ENCODE measurements at places on chromosomes 1 and 21. TPM values are rescaled to one million over a fixed set of nuclear protein-coding genes. Genes with fewer than 3 reads are reported as not detected.

DNA sequence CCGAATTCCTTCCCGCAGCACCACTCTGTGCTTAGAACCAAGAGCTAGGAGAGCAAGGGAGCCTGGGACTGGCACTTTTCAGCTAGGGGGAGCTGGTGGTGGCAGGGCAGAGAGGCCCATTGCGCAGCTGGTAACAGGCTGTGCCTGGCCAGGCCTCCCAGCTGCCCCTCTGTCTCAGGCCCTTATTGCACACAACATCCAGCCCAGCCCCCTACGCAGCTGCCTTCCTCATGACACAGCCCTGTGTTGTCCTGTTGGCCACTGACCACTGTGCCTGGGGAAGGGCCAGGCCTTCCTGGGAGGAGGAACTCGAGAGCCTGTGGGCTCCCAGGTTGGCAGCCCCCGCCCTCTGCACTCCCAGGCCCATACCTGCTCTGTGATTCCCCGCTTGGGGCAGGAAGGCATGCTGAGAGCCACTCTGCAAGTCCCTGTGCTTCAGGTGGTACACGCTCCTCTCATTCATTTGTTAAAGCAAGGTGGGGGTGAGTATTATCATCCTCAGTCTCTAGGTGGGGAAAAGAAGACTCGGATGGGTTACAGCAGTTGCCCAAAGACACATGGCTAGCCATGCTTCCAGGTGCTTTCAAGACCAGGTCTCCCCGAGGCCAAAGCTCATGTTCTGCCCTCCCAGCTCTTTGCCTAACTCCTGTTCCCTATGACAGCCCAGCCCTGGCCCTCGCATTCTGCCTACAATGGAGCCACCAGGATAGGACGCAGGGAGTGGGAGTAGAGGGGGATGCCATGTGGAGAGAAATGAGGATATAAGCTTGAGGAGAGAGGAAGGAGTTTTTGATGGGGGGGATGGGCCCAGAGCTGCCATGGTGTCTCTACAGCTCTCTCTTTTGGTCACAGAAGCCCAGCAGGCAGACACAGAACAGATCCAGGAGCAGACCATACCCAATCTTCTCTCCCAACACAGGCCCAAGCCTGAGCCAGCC is 81.8 kb downstream of the TMEM53 start:
- no peak for DNase-seq

DNA sequence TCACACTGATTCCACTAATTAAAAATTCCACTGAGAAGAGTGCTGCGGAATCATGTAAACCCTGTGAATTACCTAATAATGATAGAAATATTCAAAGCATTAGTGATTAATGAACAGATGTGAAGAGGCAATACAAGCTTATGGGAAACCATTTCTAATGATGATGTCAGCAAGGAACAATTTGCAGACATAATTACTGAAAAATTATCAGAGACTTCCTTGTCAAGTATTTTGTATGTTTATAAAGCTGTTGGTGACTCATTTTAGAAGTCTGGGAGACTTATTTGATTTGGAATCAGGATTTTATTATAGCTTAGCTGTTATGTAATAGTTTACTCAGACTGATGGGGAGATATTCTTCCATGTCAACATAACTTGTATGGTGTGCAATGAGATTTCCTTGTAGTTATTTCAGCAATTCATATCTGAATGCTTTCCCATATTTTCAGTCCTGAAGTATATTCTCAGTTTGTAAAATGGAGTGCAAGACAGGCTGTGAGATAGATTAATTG is 135.5 kb downstream of the TGFB2 start:
- no peak for DNase-seq

- no peak for DNase-seq
Observed at GRCh38 chr1:211328866-211329475, 2.3 kb downstream of the TRAF5 start.

DNA sequence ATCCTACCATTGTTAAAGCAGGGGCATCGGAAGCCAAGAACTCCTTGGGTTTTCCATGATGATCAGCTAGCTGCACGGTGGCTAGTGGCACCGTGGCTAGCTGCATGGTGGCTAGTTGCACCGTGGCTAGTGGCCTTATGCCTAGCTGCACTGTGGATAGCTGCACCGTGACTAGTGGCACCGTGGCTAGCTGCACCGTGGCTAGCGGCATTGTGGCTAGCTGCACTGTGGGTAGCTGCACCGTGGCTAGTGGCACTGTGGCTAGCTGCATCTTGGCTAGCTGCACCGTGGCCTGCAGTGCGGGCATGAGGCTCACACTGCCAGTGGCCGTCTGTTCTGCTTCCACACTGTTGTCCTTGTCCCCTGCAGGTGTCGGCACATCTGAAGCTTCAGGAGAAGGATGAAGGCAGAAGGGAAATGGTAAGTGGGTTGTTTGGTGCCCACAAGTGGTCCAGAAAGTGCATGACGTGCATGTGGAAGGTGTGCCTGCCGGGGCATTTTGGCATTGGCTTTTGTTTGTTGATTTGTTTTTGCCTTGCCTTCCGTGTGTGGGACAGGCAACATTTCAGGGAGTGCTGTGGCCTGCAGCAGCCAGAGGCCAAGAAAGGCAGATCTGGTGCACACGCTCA is 38.6 kb downstream of the TFF3 start:
- DNase-seq, result no peak

The LCE1E gene
- total RNA-seq, result not detected

- peak; percentile 90 for DNase-seq
Observed at GRCh38 chr1:45687754-45688740, at the start of gene TMEM69. Gene TMEM69 (plus strand): TSS chr1:45688181. CDS start chr1:45691069, 2,888 bp downstream.

GRCh38 chr1:77687519-77687906 is 5.1 kb upstream of the ZZZ3 start:
- DNase-seq, result no peak

GRCh38 chr1:228015276-228016180 is 8.7 kb downstream of the WNT3A start:
- DNase-seq, result no peak

- DNase-seq, result no peak
Observed at GRCh38 chr1:53104289-53104913, 38.0 kb downstream of the SLC1A7 start.

DNA sequence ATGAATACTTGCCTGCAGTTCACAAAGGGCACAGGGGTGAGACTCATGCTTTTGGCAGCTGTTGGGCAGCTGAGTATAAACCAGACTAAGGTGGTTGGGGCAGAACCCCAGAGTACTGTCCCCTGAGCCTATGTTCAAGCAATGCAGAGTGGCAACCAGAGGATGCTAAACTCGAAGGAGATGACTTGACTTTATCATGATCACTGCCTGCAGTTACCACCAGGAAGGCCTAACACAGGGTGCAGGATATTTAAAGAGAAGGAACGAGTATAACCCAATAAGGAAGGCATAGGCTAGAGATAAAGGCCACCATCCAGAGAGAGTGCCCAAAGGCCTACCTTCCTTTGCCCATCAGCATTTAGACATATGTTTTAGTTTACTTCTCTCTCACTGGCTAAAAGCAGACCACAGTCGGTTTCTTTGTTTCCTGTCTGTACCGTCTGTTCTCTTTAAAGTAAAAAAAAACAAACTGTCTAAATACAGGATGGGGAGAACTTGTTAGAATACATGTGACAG is 83.3 kb downstream of the MPZL1 start:
- no peak for DNase-seq

DNA sequence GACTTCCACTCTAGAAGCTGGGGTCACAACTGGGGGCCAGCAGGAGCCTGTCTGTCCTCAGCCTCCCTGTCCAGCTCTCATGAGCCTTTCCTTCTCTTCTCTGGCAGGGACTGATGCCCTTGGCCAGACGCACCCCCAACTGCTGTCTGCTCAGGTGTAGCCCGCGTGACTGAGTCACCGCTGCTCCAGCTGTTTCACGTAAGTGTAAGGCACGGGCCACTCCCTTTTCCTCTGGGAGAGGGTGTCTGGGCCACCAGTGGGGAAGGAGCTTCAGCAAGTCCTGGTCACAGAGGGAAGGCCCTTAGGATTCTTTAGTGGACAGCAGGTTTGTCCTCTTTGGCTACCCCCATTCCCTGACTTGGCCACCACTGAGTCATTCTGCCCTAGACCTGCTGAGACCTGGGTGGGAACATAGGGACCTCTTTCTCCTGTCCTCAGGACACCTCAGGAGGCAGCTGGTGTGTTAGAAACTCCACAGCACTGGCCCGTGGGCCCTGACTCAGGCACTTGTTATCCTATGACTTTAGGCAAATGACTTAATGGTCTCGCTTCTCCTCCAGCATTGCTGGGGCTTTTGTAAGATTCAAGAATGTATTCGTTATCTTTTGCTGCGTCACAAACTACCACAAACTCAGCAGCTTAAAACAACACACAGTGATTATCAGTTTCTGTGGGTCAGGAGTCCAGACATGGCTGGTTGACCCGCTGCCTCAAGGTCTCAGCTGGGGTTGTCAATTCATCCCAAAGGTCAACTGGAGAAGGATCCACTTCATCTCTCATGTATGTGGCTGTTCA is 64.8 kb downstream of the FAM163A start:
- no peak for DNase-seq

DNA sequence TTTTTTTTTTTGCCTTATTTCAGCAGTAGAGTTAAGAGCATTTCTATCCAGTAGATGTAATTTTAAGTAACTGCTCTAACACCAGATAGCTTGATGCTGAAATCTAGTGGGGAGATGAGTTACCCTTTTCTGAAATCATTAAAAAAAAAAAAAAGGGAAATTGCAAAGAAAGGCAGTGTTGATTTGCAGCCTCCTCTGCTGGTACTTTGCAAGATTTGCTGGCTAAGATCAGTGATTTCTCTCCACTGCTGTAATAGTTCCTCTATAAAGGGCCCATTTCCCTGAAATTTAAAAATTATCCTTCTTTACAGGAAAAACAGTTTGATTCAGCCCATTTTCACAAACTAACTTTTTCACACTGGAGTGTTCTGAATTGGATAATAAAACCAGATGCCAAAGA is 120.6 kb downstream of the PTBP2 start:
- DNase-seq, result no peak

The SLC44A5 gene
- 2.4 TPM for total RNA-seq

The WNT3A gene
- total RNA-seq, result not detected

DNA sequence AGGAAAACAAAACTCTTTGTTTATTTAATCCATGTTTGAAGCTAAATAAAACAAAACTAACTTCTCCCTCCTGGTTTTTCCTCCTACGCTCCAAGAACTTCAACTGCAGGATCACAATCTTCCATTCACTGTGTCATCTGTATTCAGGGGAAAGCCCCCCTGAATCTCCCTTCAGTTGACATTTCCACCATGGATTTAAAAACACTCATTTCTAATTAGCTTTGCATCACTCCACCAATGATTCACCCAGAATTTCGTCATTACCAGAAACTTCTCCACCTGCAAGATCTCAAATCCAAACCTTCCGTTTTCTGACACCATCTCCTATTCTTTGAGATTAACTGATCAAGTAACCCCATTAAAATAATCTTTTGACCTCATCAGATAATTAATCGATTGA is 10.9 kb upstream of the RGS5 start:
- DNase-seq, result no peak

DNA sequence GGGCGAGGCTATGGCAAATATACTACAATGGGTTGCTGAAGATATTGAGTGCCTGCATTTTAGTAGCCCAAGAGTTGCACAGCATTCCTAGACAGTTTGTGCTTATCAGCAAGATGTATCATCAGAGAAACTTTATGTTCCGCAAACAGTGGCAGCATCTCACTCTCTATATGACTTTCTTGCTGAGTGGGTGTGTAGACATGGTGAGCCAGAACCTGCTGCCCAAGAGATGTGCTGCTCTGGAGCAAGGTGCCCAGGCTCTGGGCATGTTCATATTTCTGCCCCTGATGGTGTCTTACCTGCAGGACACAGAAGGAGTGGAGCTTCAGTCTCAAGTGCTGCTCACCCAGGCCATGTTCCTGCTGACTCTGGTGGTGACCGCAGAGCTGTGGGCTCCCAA is 8.2 kb upstream of the RGSL1 start:
- no peak for DNase-seq

The MYOG gene
- not detected for total RNA-seq

The OLIG1 gene
- total RNA-seq, result not detected

GRCh38 chr1:199512037-199512710 is 515.3 kb upstream of the NR5A2 start:
- DNase-seq, result no peak

DNA sequence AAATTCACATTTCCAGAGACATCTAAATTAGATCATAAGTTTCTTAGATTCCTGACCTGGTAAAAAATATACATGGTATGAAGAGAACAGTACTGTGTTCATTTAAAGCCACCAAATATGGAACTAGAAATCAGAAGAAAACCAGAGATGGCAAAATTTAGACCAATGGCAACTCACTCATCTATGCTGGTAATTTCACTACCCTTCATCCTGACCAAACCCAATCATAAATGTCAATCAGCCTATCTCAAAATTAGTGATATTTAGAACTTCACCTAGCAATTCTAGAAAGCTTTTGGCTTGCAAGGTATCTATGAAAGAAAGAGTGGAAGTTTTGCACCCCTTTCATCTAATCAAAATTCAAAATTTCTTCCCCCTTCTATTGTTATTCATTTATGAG is 107.7 kb downstream of the NIBAN1 start:
- no peak for DNase-seq

DNA sequence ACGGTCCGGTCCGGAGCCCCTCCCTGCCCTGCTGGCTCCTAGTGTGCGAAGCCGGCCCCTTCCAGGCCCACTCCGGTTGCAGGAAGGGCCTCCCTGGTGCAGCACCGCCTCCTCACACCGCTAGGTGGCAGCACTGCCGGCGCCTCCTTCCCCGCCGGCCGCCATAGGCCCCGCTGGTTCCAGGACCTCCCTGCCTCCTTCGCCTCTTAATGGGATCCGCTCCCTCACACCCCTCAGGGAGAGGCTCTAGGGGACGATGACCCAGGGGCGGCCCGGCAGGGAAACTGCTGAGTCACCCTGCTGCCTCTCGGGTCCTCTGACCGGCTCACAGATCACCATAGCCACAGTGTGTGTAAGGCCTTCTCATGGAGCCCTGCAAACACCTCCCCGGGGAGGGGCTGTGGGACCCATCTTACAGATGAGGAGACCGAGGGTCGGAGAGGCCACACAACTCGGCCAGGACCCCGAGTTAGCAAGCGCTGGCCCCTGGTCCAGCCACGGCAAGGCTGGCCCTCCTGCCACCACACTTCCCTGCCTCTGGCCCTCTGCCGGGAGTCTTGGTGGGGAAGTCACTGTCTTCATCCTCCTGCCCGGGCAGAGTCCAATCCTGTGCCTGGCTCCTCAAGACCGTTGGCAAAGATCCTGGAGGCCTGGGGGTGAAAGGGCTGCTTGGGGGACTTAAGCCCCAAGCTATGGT is 1.6 kb upstream of the AJAP1 start:
- DNase-seq, result peak; percentile 51

- no peak for DNase-seq
Observed at GRCh38 chr1:50637460-50637859, 214.2 kb upstream of the DMRTA2 start.

- no peak for DNase-seq
Observed at GRCh38 chr1:56257726-56258125, 321.6 kb downstream of the PLPP3 start.

The C1orf105 gene
- total RNA-seq, result not detected

- DNase-seq, result no peak
Observed at GRCh38 chr1:240169188-240169587, 77.5 kb downstream of the FMN2 start.

The ANGPTL7 gene
- total RNA-seq, result not detected

GRCh38 chr21:34011660-34012059 is 61.7 kb upstream of the MRPS6 start:
- DNase-seq, result no peak
